Muscle of arm (tissue), 14 donors: ENCODE measurements at places on chromosomes 7 and 10.

DNA sequence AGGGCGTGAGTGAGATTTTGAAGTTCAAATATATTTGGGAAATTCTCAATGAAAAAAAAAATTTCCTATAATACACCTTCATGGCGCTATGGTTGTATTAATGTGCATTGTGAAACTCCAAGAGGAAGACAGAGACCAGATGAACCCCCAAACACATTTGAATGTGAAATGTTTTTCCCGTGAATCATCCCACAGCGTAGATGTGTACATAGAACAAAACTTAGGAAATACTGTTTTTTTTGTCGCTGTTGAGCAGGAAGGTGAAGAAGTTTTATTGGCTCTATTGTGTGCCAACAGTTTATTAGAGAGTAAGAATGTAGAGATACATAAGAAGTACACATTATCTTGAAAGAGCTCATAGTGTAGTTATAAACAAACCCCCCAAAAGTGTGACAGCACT, 134.0 kb downstream of the KCND2 start:
- DNase-seq = no peak

DNA sequence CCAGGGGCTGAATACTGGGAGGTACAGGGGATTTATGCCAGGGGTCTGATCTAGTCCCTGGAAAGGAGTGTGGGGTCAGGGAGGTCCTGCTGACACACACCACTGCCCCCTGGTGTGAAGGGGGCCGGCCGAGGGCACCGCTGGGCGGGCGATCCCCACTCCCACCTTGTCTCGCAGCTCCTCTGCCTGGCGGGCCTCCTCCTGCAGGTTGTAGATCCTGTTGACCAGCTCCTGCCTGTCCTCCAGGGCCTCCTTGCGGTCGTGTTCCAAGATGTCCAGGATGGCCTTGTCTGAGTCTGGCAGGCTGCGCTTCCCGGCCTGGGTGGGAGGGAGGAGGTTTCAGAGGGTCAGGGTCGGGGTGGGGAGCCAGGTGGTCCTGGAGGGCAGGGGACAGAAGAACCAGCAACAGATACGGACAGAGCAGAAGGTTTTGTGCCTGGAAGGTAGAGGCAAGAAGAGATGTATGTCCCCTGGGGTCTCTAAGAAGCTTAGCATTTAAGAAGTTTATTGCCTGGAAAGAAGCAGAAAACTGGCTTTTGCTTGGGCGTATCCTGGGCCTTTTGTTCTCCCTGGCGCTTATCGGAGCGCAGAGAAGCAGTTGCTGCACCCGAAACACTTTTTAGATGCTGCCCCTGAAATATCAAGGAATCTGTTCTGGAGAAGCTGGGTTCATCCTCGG, 94.5 kb upstream of the GNA12 start:
- DNase-seq = no peak

GRCh38 chr10:24039897-24040296, 169.0 kb upstream of the KIAA1217 start:
- no peak for DNase-seq

- no peak for DNase-seq
These were observed 45.2 kb downstream of the NPTX2 start for GRCh38 chr7:98662289-98662688.

DNA sequence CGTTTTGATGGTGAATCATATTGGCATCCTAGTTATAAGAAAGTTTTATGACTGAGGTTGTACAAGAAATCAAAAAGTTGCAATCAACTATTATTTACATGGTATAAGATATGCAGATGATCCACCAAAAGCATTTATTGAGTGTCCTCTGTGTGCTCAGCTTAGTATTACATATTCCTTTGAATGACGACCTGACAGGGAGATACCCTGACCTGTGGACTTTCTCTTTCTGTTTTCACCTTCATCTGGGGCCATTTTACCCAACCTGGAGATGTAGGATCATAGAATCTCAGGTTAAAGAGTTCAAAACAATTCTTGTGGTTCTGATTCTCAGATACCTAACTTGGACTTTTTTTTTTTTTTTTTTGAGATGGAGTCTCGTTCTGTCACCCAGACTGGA, 269.1 kb upstream of the SORCS1 start:
- DNase-seq = no peak

DNA sequence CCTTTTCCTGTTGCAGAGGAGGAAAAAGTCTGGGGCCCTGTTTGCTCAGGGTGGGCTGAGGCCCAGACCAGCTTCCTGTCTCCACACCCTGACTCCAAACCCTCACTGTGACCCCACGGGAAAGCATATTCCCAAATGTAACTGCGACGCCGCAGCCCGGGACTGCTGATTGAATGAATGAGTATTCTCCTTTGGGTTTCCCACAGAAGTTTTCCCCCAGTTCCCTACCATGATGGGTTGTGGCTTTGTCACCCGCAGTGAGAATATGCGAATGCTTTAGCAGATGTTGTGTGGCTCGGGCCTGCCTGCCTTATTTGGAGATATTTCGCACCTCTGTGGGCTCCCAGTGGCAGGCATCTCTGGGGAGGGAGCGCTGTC, 50.6 kb downstream of the MGMT start:
- DNase-seq = no peak

DNA sequence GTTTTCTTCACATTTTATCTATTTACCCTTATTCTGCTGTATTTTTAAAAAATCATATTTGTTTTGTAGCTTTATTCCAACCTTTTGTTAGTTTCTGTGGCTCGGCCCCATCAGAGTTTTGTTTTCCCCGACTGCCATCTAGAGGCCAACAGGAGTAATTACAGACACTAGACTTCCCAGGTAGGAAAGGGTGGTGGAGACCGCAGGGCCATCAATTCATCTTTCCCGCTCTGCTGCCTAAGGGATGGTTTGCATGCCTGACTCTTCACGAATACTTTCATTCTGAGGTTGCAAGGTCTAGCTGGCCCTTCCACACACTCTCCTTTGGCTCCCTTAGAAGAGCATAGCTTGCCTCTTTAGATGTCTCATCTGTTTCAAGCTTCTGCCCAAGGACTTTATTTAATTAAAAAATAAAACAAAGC, 38.3 kb downstream of the LYZL2 start:
- DNase-seq = peak; percentile 74

- DNase-seq = no peak
These were observed 222.7 kb downstream of the PRPF18 start for GRCh38 chr10:13809427-13809826.

DNA sequence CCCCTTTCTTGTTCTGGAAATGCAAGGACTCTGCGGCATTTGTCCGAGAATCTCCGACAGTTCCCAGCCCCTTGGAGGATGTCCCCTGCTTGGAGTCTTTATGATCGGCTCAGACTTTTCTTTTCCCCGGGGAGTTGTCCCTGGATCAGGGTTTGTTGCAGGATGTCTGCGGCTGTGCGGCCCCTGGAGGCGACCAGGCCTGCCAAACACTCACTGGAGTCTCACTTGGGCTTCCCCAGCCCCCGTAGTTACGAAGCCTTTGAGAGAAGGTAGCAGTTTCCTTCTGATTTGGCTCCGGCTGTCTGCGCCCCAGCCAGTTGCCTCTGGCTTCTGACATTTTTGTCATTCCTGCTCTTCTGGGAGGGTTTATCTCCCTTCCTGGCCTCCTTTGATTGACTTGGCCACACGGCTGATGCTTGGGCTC, 16.1 kb downstream of the COL26A1 start:
- DNase-seq = peak; percentile 14

DNA sequence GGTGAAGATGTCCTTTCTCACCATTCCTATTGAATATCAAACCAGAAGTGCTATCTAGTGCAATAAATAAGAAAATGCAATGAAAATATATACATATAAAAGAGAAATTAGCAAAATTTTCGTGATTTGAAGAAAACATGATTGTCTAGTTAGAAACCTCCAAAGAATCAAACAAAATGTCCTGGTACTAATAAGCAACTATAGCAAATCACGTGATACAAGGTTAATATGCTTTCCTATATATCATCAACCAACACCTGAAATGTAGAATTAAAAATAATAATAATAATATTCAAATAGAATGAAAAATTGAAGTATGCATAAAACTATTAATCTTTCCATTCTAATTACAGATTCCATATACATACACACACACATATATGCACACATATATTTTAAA, 183.9 kb upstream of the POM121L12 start:
- no peak for DNase-seq

- no peak for DNase-seq
These were observed 46.9 kb upstream of the GJD4 start for GRCh38 chr10:35558276-35558675.

DNA sequence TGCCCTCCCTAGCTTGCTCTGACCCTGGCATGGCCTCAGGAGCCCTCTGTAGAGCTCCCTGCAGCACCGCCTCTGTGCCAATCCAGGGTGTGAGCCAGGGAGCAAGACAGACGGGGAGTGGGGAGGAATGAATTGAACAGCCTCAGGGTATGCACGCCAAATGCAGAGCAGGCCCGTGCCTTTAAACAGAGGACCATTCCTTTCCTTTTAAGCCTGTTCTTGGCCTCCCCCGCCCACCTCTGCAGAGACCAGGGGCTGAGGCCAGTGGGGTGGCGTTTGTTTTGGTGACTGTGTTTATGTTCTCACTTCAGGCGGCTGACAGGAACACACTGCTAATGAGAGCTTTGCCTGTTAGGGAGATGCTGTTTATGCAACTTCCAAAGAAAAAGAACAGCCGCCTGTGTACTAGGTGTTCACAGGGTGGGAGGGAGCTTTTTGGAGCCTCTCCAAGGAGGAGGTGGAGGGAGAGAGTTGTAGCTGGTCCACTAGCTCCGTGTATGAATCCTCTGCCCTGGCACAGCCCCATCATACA, 528.1 kb upstream of the DPP6 start:
- no peak for DNase-seq

- no peak for DNase-seq
These were observed 3.7 kb downstream of the VIM start for GRCh38 chr10:17231788-17232187.

DNA sequence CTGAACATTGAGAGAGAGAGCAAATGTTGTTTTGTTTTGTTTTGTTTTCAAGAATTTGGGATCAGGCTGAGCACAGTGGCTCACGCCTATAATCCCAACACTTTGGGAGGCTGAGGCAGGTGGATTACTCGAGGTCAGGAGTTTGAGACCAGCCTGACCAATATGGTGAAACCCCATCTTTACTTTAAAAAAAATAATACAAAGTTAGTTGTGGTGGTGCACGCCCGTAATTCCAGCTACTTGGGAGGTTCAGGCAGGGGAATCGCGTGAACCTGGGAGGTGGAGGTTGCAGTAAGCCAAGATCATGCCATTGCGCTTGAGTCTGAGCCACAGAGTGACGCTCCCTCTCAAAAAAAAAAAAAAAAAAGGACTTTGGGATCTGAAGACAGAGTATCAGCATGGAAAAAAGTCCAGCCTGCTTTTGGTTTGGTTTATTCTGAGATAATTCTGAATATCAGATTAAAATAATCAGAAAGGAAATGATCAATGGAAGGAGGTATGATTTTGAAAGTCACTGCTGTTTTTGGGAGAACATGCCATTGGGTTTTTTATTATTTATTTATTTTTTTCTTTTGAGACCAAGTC, 1.9 kb upstream of the ITIH2 start:
- DNase-seq = no peak

DNA sequence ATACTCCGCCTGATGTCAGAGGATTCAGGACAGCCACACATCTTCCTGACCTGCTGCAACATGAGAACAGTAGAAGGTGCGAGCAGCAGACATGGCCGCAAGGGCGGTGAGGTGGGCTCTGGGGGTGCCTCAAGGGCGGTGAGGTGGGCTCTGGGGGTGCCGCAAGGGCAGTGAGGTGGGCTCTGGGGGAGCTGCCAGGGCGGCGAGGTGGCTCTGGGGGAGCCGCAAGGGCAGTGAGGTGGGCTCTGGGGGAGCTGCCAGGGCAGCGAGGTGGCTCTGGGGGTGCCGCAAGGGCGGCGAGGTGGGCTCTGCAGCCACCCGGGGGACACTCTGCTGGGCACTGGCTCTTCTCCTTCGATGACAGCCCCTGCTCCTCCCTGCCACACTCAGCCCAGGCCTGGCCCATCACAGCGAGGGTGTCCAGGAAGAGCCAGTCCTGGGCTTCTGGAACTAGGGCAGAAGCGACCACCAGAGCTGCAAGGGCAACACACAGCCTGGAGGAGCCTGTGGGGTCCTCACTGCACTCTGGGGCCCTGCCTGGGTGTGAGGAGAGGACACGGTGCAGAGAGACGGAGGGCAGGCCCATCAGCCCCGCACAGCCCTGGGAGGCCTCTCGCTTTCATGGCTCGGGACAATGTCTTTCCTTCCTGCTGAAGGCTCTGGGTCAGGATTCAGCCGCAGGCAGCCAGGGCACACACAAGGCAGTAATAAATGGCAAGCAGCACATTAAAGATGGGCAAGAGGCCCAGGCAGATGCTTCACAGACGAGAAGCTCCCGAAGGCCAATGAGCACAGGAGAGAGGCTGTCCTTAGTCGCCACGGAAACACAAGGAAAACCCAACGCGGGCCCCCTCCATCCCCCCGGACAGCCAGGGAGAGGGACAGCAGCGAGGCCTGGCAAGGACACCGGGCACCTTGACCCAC, 42.5 kb downstream of the STK32C start:
- peak; percentile 37 for DNase-seq

GRCh38 chr10:74011770-74012169, 13.9 kb downstream of the VCL start:
- no peak for DNase-seq

GRCh38 chr7:2063563-2064260, 169.0 kb downstream of the MAD1L1 start:
- peak; percentile 56 for DNase-seq
